Daoy (cell line): ENCODE measurements at places on chromosomes 6 and 20. TPM values are rescaled to one million over a fixed set of nuclear protein-coding genes. Genes with fewer than 3 reads are reported as not detected.

The GMPR gene
- total RNA-seq = 6.0 and 6.5 TPM in 2 replicates

The EDN3 gene
- total RNA-seq = not detected in 2 replicates

The TRIM31 gene
- total RNA-seq = 0.11 TPM in 1 of 2 replicates, not detected in the other

The LST1 gene
- total RNA-seq = 0.09 and 3.5 TPM in 2 replicates

The ULBP2 gene
- total RNA-seq = 42.6 and 53.7 TPM in 2 replicates

The ATP6V1G2 gene
- total RNA-seq = 1.5 TPM in 1 of 2 replicates, not detected in the other

DNA sequence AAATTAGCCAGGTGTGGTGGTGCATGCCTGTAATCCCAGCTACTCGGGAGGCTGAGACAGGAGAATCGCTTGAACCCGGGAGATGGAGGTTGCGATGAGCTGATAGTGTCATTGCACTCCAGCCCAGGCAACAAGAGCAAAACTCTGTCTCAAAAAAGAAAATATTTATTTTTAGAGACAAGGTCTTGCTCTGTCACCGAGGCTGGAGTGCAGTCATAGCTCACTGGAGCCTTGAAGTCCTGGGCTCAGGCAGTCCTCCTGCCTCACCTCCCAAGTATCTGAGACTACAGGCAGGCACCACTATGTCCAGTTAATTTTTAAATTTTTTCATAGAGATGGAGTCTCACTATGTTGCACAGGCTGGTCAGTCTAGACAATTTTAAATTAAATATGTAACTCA lies 16.2 kb upstream of the CEBPB start:
- no peak for DNase-seq

DNA sequence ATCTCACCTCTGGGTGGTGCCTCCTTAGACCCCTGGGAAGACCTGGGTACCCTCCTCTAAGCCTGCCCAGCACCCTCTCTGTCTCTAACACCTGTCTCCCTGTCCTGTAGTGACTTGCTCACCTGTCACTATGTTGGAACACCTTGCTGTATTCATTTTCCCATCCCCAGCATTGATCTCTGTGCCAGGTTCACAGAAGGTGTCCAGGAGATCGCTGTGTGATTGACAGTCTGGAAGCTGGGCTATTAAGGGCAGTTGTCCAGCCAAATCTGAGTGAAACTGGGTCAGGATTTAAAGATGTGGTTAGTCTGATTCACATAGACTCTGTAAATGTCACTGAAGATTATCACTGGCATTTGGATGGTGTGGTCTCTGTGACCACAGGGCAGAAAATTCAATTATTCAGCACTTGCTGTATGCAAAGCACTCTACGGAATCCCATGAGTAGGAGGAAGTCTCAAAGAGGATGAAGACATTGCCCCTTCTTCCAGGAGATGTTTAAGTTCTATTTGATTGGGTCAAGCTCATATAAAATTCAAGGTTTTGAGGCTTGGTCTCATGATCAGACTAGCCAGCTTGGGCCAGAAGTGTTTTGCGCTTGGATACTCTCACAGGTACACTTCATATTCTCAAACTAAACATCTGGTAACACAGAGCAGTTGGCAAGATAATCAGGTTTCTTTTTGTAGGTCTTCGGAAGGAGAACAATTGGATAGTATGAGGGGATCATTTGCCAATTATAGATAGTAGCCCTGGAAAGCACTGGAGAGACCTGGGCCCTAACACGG lies 57.8 kb upstream of the TAGAP start:
- DNase-seq = no peak

DNA sequence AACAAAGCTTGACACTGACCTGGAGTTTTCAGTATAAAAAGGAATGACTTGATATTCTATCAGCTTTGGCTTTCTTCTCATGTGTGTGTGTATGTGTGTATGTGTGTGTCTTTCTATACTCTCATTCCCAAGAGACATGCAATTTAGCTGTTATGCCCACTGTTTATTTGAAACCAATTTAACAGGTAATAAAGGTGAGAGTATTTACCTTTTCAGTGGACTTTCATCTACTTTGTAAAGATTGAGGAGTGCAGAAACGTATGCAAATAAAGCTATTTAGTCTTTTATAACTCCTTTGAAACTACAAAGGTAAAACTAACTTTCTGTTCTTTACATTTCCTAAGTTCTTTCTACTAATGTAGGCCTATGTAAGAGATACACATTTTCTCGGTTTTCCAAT lies 103.5 kb upstream of the HS3ST5 start:
- DNase-seq = no peak

GRCh38 chr20:24699321-24700165 lies 230.1 kb downstream of the SYNDIG1 start:
- DNase-seq = no peak

GRCh38 chr6:52550014-52550575 lies 26.8 kb downstream of the TRAM2 start:
- no peak for DNase-seq

DNA sequence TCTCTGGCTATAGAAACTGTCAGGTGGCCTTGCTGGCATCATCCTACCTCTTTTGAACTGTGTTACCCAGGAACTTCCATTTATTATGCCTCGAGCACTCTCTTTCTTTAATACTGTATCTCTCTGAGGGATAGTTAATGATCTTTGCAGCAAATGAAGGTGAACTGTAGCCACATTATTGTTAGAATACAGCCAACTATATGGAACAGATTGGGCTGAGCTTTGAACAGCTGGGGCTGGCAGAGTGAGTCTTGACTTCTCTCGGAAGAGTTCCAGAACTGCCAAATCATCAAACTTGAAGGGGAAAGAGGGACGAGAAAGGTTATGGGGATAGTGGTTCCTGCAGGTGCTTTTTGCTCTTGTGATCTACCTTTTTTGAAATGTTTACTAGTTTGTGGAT lies 237.7 kb downstream of the PRL start:
- DNase-seq = no peak

DNA sequence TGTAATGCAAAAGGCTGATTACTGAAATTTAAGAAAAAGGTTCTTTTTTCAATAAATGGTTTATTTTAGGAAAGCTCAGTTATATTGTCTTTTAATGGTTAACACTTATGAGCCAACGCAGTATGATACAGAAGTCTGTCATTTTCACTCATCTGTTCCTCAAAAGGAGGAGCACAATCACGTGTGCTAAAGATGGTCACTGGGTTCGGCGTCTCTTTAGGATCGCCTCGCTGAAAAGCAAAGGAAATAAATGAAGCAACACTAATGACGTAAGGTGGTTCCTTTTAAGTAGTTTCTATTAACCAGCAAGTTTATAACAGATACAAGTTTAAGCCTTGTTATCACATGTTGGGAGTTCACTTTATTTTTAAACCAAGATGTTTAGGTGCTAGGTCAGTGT lies 125.7 kb downstream of the MAP3K4 start:
- DNase-seq = no peak

DNA sequence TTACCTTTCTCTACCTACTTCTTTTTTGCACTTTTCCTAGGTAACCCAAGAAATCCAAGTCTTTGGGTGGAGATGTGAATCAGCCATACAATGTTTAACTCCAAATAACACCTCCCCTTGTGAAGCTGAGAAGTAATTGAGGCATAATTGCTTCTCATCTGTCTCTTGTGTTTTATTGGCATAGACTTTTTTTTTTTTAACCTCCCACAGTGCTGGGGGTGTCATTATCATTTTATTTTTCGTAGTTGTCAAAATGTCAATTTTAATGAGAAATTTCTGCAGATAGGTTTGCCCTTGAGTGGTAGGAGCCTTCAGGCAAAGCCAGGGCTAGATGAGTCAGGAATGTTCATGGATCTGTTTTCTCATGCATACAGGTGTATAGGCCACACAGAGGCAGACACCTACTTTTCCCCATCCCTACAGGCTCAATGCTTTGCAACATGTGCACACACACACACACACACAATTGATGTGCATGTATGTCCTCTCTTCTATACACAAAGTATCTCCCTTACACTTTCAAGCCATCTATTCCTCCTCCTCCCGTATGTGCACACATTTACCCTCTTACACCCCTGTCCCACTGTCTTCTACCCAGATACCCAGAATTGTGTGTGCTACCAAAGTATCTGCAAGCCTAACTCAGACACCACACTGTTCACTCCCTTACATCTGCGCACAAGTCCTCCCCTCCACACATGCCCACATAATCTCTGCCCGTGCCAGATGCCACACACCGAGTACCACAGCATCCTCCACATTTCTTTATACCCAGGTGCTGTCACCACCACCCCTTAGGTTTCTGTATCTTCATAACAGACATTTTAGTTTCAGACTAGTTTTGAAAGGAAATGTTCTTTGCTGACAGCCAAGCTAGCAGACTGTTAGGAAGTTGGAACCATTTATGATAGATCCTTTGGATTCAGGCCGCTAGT lies 22.0 kb downstream of the RALY start:
- DNase-seq = no peak

- DNase-seq = no peak
Measured at GRCh38 chr6:152265651-152266050, 371.5 kb downstream of the SYNE1 start.

DNA sequence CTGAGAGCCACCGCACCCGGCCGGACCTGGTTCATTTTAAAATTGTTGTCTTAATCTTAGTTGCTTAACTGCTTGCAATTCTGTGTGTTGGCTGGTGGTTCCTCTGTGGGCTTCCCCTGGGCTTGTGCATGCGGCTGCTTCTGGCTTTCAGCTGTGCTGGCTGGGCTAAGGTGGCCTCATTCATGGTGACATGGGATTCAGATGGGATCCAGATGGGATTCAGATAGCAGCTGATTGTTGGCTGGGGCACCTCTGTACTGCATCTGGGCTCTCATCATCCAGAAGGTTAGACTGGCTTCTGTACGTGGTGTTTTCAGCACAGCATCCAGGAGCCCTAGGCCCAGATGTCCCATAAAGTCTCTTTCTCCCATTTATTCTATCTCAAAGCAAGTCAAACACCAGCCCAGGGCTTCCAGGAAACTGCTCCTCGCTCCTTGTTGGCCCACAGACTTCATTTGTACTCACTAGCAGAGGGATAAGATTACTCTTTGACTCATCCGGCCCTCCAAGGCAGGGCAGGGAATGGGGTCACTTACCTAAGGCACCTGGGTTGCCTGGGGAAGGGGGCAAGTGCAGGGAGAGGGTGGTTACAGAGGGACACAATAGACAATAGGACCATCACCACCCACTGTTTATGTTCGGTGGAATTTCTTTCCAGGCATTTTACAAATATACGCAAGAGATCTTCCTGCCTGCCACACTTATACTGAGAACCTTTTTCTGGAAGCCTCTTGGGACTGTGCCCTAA lies 10.2 kb upstream of the PEDS1 start:
- peak; percentile 56 for DNase-seq

DNA sequence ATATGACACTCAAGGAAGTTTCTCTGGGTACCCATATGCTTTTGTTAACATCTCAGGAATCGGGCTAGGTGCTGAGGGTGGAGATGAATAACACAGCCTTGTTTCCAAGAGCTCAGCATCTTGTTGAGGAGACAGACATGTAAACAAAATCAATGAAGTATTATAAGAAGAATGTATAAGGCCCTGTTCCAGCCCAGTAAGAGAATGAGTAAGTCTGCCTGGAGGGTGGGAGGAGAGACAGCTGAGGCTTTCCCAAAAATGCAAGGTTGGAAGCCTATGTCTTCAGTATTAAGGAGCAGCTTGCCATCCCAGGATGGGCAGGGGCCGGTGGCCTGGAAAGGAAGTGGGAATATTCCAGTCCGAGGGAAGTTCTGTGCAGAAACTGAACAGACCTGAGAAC lies 615.3 kb upstream of the BTBD3 start:
- peak; percentile 4 for DNase-seq

GRCh38 chr20:14406495-14406894 lies 69.1 kb upstream of the FLRT3 start:
- no peak for DNase-seq

DNA sequence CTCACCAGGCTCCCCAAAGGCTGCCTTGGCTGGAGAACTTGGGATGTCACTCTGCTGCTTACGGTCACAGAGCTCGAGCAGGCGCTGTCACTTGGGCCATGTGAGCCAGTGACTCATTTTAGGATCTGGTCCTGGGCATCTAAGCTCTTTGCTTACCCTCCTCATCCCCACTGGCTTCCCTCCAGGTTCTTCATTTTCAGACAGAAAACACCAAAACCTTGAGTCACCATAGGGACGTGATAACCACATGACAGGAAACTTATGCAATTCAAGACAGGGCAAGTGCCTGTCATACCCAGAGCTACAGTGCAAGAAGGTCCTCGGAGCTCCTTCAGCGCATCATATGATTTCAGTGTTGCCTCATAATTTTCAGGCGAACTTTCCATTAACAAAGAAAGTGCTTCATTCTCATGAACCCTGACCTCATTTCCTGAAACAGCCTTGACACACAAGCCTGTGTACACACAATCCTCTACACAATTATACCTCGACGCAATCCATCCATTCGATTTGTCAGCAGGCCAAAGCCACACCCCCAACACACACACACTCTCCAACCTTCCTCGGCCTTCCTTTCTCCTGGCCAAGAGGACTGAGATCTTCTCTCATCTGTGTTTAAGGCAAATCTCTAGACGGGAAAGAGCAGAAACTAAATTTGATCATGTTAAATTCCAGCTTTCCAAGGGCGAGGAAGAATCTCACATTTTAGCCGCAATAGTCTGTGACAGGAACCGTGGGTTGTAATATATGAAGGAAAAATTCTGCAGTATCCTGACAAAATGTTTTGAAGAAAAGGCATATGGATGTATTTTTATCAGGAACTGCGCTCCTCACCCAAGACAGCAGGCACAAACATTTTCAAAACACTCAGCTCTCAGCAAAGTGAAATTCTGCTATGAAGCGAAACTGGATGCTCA lies 25.3 kb downstream of the TBC1D7 start:
- DNase-seq = peak; percentile 79

GRCh38 chr6:47334334-47334733 lies 24.6 kb upstream of the TNFRSF21 start:
- DNase-seq = no peak

GRCh38 chr20:1435337-1435699 lies 31.3 kb downstream of the NSFL1C start:
- no peak for DNase-seq

GRCh38 chr6:32844839-32845383 lies 1.1 kb upstream of the PSMB8 start:
- no peak for DNase-seq

- DNase-seq = peak; percentile 61
Measured at GRCh38 chr6:138722425-138723371, 50.9 kb upstream of the CCDC28A start.

DNA sequence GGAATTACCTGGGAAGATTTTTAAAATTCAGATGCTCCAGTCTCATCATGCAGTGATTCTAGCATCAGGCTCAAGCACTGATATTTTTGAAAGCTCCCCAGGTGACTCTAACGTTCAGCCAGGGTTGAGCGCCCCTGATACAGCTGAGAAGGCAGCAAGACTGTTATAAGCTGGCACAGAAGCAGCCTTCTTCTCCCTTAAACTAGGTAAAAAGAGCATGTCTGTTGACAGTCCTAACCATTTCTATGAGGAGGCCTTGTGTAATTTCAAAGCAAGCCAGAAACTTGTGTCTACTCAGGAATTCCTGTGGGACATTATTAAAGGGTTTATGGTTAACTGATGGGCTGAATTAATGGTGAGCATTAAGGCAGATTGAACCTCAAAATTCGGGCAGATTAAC lies 141.9 kb downstream of the PDE7B start:
- no peak for DNase-seq

DNA sequence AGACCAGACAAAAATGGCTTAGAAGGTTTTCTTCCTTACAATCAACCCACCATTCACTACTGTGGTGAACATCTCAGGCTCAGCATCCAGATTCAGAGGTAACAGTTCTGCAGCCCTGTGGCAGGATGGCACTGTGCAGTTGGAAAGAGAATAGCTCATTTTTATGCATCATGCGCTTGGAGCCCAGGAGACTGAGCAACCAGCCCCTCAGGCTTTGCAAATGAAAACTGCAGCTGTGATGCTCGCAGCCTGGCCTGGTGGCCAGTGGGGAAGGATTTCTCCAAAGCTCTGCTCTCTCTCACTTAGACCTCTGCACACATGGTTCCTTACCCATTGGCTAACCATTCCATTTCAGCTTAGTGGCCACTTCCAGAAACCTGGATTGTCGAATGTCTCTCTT lies 45.8 kb downstream of the GABRR2 start:
- DNase-seq = no peak

- no peak for DNase-seq
Measured at GRCh38 chr20:48193627-48194425, 408.5 kb upstream of the SULF2 start.
